CD4-positive, alpha-beta T cell treated with Interleukin-2 at 100 ng/mL for 4 hours (primary cell): ENCODE measurements at places on chromosomes 7 and 10.

GRCh38 chr7:37635346-37635745 lies 48.2 kb upstream of the GPR141 start:
- no peak for DNase-seq

GRCh38 chr7:150378115-150378852 lies 846 bp upstream of the ZNF775 start:
- peak; percentile 55 for DNase-seq

- no peak for DNase-seq
Measured at GRCh38 chr7:115274-115911, 77.0 kb upstream of the FAM20C start.

GRCh38 chr10:86082556-86082955 lies 284.0 kb downstream of the GRID1 start:
- DNase-seq = no peak

- DNase-seq = no peak
Measured at GRCh38 chr10:51905032-51905431, 205.6 kb upstream of the CSTF2T start.

DNA sequence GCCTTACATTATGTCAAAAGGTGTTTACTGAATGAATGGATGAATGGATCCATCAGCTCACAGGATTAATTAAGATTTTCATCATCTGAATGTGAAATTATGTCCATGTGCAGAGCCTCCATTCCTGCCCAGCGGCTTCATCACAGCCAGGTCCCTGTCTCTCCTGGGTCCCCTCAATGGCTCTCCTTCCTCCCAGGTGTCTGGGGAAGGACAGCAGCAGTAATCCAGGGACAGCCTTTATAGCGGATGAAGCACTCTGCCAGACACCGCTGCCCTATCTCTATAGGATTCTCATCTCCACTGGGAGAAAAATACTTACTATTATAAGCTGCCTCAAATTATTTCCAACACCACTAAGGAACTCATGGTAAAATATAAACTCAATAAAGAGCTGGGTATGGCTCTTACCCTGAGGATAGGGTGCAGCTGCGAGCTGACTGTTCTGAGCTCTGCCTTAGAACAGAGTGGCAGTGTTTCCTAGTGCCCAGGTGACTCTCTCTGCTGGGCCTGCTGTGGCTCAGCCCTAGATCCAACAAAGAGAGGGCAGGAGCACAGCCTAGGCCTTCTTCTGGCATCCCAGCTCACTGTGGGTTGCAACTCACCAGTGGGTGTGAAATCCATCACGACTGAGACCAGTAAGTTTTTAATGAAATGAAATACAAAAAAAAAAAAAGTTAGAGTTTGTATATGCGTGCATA lies 38.3 kb downstream of the GPRIN2 start:
- DNase-seq = no peak

DNA sequence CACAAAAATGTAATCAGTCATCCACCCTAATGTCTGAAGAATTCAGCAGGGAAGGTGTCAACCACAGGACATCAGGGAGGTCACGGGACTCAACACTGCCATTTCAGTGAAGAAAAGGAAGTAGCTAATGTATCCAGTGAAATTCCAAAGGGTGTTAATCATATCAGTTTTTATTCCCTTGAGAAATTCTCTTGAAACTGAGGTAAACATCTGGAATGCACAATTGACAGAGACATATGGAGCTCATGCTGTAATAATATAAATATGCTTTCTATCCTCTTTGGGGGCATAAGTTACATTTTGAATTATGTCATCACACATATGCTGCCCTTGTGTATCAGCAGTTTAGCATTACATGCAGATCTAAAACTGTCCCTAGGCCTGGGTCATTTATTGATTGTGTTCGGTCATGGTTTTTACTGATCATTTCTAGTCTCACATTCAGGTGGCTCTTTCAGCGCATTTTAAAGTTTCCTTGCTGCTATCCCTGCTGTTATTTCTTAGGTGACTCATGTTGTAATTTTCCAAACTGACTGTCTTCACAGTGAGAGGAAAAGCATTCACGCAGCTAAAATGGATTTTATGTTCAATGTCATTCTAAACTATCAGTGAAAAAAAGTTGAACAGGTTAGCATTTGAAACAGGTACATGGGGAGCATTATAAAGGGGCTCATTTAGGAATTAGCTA lies 273.9 kb downstream of the TSPAN12 start:
- DNase-seq = no peak

DNA sequence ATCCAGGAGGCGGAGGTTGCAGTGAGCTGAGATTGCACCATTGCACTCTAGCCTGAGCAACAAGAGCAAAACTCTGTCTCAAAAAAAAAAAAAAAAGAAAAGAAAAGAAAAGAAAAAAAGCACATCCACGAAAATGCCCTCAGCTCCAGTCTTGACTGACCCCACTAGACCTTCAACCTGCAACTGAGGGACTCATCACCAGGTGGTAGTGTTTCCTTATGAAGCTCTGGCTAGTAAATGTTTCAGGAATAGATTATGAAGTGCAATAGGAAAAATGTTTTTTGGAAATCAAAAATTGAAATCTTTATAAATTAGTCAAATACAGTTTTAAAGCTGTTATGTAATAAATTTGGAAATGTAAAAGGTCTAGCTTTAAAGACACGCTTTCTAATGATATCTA lies 22.4 kb downstream of the TLL2 start:
- no peak for DNase-seq

DNA sequence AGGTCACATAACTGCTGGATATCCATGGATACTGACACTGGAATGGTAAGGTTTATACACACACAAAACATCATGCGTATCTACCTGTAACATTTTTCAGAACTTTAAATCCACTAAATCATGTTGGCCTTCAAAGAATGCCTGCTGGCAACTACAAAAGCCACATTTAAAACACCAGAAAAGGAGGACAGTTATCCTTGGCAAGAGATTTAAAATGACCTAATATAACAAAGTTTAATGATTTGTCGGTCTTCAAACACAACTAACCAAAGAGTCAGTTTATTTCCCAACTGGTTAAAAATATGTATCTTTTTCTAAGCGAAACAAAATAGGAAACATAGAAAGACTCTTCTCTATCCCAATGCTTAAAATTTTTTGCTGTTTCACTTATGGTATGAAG lies 24.0 kb downstream of the WAPL start:
- DNase-seq = no peak

- DNase-seq = no peak
Measured at GRCh38 chr7:111588065-111588433, 25.8 kb upstream of the IMMP2L start.

- DNase-seq = no peak
Measured at GRCh38 chr7:155484483-155485399, 26.8 kb downstream of the EN2 start.

DNA sequence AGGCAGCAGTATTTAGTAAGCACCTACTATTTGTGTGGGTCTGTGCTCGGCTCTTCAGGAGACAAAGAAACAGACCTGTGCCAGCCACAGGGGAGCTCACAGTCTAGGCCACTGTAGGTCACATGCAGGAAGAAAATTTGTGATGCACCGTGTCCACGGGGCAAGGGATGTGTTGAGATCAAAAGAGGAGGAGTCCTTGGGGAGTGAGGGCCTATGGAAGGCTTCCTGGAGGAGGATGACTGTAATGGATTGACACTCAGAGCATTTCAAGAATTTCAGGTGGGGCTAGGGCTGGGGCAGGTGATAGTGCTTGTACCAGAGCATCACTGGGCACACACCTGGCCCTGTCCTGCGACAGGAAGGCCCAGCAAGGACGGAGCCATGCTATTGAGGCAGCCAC lies 102.7 kb downstream of the ZMIZ1 start:
- no peak for DNase-seq

GRCh38 chr10:3342771-3343170 lies 170.2 kb upstream of the PITRM1 start:
- no peak for DNase-seq

- DNase-seq = no peak
Measured at GRCh38 chr7:70152313-70152712, 554.0 kb downstream of the AUTS2 start.

DNA sequence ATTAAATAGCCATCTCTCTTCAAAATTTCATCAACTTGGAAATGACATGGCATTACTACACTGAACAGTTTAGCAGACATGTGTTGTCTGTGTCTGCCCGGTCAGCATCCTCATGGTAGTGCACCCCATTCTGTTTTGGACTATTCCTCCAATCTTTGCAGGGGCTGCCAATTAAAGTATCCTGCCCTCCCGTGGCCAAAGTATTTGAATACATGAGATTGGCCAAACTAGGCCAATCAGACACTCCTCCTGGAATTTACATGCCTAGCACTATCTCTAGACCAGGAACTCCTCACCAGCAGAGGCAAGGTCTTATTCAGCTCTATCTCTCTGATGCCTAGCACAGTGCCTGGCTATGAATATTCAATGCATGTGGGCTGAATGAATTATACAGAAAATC lies 4.4 kb downstream of the SHTN1 start:
- no peak for DNase-seq

DNA sequence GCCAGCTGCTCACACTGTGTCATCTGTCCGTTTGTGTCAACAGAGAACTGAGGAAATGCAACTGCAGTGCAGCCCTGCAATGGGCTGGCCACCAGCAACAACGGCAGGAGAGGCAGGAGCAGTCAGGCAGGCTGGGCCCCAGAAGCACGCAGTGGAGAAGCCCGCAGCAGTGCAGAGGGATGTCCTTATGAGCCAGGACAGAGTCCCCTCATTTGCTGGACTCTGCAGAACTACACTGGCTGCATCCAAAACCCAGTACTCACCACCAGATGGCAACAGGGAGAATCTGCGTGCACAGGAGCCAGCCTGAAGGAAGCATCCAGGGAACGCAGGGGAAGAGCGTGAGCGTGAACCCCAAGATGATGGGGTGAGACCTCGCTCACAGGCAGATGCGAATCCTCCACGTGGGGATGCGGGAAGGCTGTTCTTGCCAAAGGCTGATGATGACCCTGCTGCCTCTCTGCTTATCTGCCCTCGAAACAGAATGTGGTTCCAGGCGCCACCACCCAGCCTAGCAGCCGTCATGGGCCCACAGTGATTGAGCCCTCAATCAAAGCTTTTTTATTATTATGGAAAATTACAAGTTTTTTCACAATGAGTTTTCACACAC lies 232.1 kb downstream of the PTPRN2 start:
- no peak for DNase-seq

DNA sequence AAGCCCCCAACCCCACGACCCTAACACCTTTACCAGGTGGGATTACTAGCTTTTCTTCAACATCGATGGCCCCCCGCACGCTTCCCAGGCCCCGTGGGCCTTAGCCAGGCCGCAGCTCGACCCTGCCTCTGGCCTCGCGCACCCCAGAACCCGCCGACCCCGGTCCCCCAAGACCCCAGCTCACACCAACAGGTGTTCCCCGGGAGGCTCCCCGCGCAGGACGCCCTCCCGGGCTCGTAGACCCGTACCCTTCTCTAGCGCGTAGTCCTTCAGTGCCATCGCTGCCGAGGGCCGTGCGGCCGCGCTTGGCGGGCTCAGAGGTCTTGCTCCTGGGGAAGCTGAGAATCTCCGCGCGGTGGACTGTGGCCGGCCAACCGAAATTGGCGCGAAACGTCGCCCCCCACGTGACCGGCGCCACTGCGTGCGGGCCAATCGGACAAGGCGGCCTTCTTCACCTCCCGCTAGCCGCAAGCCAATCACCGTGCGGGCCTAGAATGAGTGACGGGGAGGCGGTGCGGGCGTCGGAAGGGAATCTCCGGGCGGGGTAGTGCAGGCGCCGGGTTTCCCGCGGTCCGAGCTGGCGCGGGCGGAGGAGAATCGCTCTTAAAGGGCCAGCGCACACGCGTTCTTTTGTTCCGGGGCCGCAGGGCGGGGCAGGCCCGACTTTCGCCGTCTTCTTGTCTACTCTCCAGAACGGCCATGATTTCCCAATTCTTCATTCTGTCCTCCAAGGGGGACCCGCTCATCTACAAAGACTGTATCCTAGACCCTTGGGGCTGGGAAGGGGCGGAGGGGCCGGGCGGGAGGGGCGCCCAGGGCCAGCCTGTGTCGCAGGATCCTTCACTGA lies at the start of the genes AP4M1 and MCM7:
TSS of gene AP4M1 (plus strand) at position 628 of the 847 bp plus-strand sequence. CDS start at position 700, 72 bp downstream.
TSS of gene MCM7 (minus strand) at position 382 of the 847 bp plus-strand sequence. CDS start at position 279, 103 bp downstream.
- peak; percentile 97 for DNase-seq

- no peak for DNase-seq
Measured at GRCh38 chr7:73841689-73842066, 638 bp downstream of the METTL27 start.

- DNase-seq = no peak
Measured at GRCh38 chr10:84987039-84987438, 658.6 kb downstream of the CCSER2 start.

GRCh38 chr10:99905971-99906370 lies 103.8 kb downstream of the DNMBP start:
- DNase-seq = no peak

GRCh38 chr7:3356173-3356572 lies 55.1 kb downstream of the SDK1 start:
- DNase-seq = no peak

DNA sequence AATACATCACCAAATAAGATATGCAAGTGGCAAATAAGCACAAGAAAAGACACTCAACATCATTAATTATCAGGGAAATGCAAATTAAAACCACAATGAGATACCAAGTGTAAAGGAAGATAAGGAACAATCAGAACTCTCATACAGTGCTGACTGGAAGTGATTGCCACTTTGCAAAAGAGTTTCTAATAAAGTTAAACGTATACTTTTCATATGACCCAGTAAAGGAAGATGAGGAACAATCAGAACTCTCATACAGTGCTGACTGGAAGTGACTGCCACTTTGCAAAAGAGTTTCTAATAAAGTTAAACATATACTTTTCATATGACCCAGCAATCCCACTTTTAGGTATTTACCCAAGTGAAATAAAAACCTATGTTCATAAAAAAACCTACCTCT lies 12.2 kb upstream of the JMJD1C start:
- DNase-seq = no peak

- peak; percentile 39 for DNase-seq
Measured at GRCh38 chr7:101538596-101539459, 90.3 kb downstream of the MYL10 start.

DNA sequence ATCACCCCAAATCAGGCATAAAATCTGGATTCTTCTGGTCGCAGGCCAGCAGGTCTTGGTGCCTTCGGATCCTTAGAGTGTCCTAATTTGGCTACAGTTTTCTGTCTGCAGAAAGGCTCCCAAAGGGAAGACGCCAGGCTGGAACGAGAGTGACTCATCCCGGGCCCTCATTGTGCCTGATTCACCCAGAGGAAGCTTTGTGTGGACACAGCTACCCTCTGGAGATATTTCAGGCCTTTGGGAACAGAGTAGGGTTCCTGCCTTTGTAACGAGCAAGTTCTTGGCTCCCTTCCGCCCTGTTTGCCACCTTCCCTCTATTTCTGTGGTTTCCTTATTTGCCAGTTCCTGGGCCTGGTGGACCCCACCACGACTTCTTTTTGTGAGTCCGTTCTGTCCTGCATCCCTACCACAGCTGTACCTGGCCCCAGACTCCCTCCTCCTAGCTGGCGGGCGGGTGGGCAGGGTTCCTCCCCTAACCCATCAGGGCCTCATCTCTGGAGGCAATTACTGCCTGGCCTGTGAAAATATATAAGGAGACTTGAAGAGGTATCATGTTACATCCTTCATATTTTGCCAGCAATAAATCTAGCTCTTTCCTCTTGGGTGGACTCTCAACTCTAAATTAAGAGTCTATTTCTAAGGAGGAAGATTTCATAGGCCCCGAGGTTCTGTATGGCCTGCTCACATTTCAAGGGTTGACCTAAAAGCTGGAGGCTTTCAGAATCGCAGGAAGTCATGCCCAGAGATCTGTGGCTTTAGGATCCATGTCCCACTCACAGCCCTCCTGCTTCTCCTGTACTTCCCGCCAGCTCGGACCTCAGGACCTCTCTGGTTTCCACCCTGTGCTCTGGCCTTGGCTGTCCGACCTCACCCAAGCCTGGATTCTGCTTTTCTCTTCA lies 219.2 kb upstream of the ZNF32 start:
- no peak for DNase-seq

- no peak for DNase-seq
Measured at GRCh38 chr7:29723599-29723998, 82.7 kb upstream of the WIPF3 start.
